Common myeloid progenitor, CD34-positive (primary cell): ENCODE measurements at places on chromosomes 7 and 10.

DNA sequence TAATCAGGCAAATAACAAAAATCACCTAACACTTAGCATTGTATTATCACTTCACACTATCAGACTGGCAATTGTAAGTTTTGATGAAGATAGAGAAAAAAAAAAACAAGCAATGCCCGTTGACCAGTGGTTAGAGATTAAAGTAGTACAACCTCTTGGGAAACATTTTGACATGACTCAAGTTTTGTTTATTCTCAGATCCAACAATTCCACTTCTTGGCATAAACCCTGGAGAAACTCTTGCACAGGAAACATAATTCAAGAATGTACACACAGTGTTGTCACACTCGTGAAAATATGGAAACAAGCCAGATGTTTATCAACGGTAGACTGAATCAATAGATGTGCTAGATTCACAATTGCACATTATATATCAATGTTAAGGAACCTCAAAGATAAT lies 37.2 kb downstream of the FRMD4A start:
- no peak for DNase-seq

DNA sequence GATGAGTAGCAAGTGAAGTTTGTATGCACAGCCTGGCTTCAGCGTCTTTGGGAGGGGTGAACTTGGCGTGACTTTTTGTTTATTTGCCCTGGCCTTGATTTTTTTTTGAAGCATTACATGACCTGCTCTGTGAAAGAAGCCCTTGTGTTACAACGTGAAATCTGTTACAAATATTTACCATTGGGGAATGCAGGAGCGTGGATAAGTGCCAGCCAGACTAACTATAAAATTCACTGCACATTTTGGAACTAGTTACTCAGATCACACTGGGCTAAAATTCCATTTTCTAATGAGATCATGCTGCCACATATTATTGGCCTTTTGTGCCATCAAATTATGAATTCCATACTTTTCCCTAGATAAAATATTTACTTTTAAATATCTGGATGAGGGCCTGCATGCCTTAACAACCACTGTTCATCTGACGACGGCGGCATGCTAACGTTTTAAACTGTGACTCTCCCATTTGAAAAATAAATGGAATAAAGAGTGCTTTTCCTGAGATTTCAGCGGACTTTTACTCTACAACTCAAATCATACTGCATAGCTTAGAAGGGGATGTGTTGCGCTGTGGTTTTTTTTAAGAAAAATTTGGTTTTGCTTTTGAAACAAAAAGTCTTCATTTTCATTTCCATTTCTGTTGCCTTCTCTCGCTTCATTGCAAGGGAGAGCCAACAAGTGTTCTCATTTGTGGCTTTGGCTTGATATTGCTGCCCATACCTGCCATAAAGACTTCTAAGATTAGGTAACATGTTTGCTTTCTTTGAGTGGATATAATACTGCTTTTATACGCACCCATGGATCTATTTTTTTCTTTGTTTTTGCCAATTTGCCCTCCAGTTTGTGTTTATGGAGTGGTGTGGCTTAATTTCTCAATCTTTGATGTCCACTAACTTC lies 352.2 kb downstream of the TFEC start:
- DNase-seq = no peak

- no peak for DNase-seq
Observed at GRCh38 chr10:25808372-25808771, 125.7 kb upstream of the MYO3A start.

- no peak for DNase-seq
Observed at GRCh38 chr7:100679927-100680575, 6.5 kb downstream of the GNB2 start.

GRCh38 chr7:28804990-28805389 lies 153.1 kb downstream of the TRIL start:
- DNase-seq = no peak

GRCh38 chr10:73920089-73920488 lies 9.2 kb downstream of the PLAU start:
- DNase-seq = no peak

- DNase-seq = no peak
Observed at GRCh38 chr10:76540331-76540730, 1097.3 kb downstream of the KCNMA1 start.

GRCh38 chr10:13062803-13063202 lies 37.2 kb upstream of the OPTN start:
- DNase-seq = no peak

DNA sequence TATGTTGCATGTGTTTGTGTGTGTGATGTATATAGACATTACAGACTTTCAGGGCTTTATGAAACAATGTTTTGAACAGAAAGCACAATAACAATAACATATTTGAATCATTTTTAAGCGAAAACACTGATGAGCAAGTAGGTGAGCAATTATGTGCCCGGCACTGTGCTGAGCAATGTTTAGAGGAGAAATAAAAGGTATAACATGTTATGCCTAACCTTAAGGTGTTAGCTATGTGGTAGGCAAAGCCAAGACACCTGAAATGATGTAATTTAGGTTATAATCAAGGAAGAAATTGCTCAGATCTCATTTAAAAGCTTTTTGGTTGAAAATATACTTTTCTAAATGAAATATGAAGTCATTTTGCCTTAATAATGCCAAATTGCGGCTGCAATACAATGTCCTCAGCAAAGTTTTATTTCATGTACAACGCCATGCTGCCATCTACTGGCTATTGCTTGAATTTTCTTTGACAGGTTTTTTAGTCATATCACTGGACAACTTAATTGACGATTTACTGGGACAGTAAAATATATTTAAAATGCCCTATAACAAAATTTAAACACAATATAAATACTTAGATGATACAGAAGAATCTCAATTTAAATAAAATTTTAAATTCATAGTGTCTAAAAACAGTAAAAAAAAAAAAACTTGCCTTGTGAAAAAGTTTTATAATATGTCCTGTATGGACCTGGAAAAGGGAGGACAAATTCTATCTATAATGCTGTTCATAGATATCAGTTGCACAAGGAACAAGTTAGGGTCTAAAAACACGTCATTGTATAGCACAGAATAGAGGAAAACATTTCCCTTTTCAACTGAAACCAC lies 131.1 kb upstream of the CDK1 start:
- DNase-seq = peak; percentile 77

GRCh38 chr7:131604841-131605279 lies 48.4 kb upstream of the PODXL start:
- no peak for DNase-seq

DNA sequence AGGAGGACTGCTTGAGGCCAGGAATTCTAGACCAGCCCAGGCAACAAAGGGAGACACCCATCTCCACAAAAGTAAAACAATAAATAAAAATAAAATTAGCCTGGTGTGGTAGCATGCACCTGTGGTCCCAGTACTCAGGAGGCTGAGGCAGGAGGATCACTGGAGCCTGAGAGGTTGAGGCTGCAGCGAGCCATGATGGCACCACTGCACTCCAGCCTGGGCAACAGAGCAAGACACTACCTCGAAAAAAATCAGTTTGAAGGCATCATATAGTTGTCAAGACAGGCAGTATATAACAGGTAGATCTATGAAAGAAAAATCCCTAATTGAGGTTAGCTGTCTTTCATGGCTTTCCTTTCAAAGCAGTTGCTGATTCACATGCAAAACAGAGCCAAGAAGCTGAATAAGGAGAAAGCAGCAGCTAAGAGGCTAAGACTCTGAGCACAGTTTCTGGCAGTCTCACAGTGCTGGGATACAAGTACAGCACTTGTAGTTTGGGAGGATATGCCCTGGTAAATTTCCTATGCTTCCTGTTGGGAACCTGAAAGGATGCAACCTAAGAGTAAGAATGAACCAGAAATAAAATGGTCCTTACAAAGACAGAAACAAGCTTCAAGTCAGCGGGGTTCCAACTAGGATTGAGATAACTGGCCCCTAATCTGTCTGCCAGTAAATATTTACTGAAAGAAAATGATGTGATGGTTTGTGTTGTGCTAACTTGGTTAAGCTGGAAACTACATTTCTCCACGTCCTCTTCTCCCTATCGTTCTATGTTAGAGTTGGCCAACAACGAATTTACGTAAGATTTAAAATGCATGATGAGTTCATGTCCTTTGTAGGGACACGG lies 368.5 kb upstream of the HPS1 start:
- DNase-seq = no peak

DNA sequence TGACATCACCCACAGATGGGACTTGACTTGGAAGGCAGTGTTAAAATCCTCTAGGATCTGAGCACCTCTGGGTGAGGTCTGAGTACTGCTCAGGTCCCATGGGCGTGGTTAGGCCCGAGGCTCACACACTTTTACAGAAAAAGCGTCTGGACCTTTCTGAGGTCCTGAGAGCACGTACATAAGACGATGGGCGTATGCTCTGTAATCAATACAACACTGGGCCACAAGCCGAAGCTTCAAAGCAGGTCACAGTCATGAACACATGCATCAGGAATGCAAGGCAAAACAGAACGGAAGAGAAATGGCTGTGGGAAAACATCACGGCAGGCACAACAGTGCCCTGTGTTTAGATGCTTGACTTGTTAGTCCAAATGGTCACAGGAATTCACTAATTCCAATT lies 112.2 kb downstream of the LARP4B start:
- no peak for DNase-seq
